Gastrocnemius medialis (tissue), 4 donors: ENCODE measurements at places on chromosomes 13 and 19. TPM values are rescaled to one million over a fixed set of nuclear protein-coding genes. Genes with fewer than 3 reads are reported as not detected.

- no peaks in the 10 kb centered on the region for H3K36me3 ChIP-seq
- no peaks in the 10 kb centered on the region for H3K27me3 ChIP-seq
- DNase-seq, result no peak
- no peak overlapping the region for H3K4me3 ChIP-seq
These were observed 18.7 kb downstream of the COL5A3 start for GRCh38 chr19:9991425-9992191.

DNA sequence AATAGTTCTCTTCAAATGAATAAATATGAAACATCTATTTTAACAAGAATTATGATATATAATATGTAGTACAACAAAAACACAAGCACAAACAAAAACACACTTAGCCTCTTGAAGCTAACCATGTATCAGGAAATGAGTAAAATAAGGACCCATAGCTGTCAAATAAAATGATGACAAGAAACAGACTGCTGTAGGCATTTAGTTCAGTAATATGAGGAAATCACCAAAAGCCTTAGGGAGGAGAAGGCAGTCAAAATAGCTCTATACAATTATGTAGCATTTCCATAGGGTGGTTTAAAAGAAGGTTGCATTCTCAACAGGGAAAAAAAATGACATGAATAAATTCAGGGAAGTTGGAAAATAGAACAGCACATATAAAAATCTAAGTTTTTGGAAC is 163.4 kb downstream of the PCDH20 start:
- no peaks in the 10 kb centered on the region for H3K27me3 ChIP-seq
- DNase-seq, result no peak
- no peak overlapping the region for H3K4me3 ChIP-seq
- no peaks in the 10 kb centered on the region for H3K36me3 ChIP-seq

ZNF571 gene
- total RNA-seq, result 1.5 TPM

GRCh38 chr13:28047757-28048388 is 52.5 kb downstream of the FLT3 start:
- DNase-seq, result no peak
- no peaks in the 10 kb centered on the region for H3K36me3 ChIP-seq
- H3K27me3 ChIP-seq, result no peaks in the 10 kb centered on the region
- H3K4me3 ChIP-seq, result no peak overlapping the region
- no peaks in the 10 kb centered on the region for H3K4me1 ChIP-seq
- no peak overlapping the region for H3K27ac ChIP-seq

GRCh38 chr13:57045826-57046546 is 94.7 kb upstream of the PRR20A start:
- DNase-seq, result no peak
- no peak overlapping the region for H3K4me3 ChIP-seq
- H3K36me3 ChIP-seq, result no peaks in the 10 kb centered on the region
- no peaks in the 10 kb centered on the region for H3K4me1 ChIP-seq

BRCA2 gene
- 0.02 TPM for total RNA-seq

SIPA1L3 gene
- total RNA-seq, result 18.7 TPM

ADGRE3 gene
- not detected for total RNA-seq
